ENCODE measurements at places on chromosomes 6 and 20.

DNA sequence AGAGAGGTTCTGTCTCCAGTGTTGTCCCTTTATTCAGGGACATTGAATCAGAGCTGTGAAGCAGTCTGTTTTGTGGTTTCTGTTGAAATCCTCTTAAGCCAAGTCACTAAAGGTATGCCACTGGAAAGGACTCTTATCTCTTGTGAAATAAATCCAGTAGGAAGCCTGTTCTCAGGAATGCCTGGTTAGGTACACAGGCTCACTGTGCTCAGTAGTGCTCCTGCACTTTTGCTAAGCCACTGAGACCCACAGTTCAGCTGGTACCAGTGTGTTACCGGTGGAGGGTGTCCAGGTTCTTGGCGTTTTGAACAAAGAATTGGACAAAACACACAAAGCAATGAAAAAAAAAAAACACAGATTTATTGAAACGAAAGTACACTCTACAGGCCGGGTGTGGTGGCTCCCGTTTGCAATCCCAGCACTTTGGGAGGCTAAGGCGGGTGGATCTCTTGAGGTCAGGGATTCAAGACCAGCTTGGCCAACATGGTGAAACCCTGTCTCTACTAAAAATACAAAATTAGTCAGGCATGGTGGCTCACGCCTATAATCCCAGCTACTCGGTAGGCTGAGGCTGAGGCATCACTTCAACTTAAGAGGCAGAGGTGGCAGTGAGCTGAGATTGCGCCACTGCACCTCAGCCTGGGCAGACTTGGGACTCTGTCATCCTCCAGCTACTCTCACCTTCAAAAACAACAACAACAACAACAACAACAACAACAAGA lies 186.1 kb downstream of the JARID2 start:
- no peak for DNase-seq

DNA sequence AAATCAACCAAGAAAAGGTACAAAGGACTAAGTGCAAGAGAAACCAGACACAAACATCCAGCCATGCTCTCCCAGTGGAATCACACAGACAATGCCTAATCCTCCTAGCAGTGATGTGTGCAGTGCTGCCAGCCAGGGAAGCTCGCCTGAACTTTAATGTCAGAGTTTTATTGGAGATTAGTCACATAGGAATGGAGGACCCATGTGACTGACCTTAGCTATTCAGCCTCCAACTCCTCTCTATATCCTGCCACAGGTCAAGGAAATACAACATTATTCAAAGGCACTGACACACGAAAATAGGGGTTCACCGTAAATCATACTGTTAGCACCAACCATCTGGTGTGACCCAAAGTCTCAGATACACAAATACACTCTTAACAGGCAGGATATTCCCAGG lies 684.6 kb downstream of the DOK5 start:
- no peak for DNase-seq

GRCh38 chr20:55677011-55677410 lies 328.3 kb downstream of the CBLN4 start:
- no peak for DNase-seq

DNA sequence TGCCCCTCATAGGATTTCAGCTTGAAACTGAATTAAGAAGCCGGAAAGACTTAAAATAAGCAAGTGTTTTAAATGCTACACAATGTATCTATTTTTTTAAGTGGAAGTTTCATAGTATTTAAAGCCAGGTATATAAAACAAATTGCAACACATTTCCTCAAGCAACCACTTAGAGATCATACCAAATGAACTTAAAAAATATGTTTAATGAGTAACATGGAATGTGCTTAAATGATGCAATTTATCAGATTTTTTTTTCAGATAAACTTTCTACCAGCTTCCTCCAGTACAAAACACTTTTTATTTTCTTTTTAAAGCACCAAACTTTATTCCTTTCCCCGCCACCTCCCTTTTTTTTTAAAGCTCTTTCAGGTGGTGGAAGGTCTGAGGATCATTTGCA lies 534.3 kb downstream of the BMP2 start:
- DNase-seq: no peak

DNA sequence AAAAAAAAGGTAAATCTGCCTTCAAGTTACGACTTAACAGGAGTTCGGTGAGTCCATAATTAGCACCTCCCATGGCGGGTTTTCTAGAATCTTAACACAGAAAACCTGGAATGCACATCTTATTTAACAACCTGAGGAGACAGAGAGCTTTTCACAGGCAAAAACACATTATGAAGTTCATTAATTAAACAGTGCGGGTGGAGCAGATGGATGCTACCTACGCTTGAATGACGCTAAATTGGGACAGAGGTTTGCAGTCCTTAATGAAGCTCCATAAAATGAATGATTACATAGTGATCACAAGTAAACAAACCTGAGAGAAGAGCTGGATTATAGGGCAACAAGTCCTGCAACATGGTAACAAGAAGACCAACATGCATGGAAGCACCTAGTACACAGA lies 81.0 kb downstream of the INSM1 start:
- no peak for DNase-seq

DNA sequence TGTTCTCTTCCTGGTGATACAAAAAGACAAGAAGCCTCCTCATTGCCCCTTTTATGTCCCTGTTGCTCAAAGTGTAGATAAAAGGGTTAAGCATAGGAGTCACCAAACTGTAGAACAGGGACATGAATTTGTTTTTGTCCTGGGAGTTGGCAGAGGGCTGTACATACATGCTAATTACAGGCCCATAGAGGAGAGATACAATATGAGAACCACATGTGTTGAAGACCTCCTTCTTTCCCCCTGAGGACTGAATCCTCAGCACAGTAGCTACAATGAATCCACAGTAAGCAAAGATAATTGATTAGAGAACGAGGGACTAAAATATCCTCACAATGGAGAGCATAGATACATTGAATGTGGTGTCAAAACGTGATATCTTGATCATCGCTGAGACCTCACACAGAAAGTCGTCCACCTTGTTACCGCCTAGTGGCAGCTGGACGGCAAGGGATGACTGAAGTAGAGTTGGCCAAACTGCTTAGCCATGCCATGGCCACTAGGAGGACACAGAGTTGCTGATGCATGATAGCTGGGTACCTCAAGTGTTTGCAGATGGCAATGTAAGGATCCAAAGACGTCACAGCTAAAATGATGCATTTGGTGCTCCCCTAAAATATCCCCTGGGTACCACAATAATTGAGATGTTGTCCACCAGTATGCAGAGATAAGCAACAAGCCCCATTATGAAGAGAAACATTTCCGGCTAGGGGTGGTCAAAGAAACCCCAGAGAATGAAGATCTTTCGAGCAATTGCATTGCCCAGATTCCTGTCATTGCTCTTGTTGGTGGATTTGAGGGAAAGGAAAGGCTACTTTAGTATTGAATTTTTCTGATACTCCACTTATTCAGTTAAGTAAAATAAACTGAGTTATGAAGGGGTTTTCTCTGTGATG lies 15.0 kb downstream of the OR2B3 start:
- no peak for DNase-seq

All from activated T-helper 9 cell treated with anti-CD3 and anti-CD28 coated beads, Interleukin-2, amount 50 U/mL, for 16 hours (primary cell).